ENCODE measurements at places on chromosomes 5 and 9.

- DNase-seq, result no peak
These were observed 49.6 kb upstream of the ADRB2 start for GRCh38 chr5:148776780-148777179.

GRCh38 chr9:105503881-105504280, 54.0 kb upstream of the FKTN start:
- DNase-seq, result no peak

DNA sequence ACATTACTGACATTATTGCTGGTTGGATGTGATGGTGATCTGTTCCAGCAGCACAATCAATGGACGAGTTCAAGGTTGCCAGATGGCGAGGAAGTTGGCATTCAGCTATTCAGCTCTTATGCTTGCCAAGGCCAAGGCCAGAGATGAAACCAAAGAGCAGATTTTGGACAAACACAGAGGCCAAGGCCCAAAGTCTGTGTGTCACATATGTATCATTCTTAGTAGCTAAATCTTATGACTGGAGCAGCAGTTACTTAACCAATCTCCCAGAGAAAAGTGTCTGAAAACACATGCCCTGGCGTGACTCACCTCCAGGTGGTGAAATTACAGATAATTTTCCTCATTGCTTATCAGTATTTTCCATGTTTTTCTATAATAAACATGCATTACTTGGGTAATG, 189.0 kb upstream of the EGFLAM start:
- no peak for DNase-seq

GRCh38 chr5:92805446-92805845, 775.6 kb downstream of the NR2F1-AS1 start:
- DNase-seq, result no peak

DNA sequence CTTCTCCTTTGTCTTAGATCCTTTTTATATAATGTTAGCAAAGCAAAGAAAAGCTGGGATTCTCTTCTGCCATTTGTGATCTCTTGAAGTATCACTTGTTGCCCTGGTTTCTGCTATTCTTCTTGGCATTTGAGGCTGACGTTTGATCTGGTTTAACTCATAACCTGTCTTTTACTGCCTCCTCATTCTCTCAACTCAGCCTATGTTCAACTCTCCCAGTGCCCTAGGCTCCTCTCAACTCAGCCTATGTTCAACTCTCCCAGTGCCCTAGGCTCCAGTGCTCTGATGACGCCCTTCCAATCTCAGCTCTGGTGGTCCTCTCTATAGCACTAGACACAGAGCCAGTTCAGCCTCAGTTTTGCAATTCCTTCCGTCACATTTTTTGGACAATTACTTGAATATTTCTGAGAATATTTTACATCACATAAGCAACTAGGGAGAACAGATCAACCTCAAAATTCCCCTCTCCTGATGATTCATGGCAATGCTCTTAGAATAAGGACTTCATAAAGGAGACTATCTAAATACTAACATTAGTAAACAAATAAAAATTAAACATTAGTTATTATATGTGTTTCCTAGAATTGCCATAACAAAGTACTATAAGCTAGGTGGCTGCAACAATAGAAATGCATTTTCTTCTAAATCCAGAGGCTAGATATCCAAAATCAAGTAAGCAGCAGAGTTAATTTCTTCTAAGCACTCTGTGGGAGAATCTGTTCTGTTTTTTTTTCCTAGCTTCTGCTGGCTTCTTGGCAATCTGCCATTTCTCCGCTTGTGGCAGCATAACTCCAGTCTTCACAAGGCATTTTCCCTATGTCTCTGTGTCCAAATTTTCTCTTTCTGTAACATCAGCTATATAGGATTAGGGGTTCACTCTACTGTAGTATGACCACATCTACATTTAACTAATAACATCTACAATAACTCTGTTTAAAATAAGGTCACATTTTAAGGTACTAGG, 662.1 kb upstream of the FTMT start:
- DNase-seq, result peak; percentile 6

GRCh38 chr9:137757613-137758029, 120.0 kb upstream of the CACNA1B start:
- DNase-seq, result no peak

- DNase-seq, result no peak
These were observed 45.2 kb downstream of the FGD3 start for GRCh38 chr9:92992549-92992948.

- DNase-seq, result no peak
These were observed 60.1 kb downstream of the PTPDC1 start for GRCh38 chr9:94144394-94144793.

DNA sequence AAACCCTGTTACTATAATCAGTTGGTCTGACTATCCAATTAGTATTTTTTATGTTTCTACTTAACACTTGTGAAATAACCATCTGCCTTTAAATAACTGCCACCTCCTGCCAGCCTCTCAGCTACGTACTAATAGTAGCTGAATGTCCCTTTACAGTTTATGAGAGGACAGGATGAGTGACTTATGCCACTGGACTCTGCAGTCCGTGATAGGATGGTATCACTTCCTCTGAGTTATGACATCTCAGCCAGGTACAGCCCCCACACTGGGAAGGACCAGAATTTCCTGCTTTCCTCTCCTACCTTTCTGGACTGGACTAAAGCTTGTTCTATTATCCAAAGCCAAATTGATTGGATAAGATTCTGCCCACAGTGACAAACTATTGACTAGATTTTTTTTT, 102.9 kb downstream of the ZFAND5 start:
- no peak for DNase-seq

DNA sequence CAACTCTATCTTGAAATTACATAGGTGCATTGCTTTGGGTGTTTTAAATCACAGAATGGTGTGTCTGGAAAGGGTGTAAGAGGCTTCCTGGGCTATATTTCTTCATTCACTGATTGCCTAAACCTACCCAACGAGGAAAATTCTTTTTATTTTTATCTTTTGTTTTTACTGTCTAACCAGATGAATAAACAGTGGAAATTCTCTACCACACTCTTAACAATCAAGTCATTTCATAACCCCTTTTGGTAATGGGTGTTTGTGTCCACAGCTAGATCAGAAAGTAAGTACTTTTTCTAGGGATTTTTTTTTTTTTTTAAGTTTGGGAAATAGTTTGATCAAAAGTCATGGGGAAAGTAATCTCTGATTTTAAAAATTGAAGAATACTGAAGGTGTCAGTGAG, 27.6 kb upstream of the C5orf47 start:
- DNase-seq, result no peak

DNA sequence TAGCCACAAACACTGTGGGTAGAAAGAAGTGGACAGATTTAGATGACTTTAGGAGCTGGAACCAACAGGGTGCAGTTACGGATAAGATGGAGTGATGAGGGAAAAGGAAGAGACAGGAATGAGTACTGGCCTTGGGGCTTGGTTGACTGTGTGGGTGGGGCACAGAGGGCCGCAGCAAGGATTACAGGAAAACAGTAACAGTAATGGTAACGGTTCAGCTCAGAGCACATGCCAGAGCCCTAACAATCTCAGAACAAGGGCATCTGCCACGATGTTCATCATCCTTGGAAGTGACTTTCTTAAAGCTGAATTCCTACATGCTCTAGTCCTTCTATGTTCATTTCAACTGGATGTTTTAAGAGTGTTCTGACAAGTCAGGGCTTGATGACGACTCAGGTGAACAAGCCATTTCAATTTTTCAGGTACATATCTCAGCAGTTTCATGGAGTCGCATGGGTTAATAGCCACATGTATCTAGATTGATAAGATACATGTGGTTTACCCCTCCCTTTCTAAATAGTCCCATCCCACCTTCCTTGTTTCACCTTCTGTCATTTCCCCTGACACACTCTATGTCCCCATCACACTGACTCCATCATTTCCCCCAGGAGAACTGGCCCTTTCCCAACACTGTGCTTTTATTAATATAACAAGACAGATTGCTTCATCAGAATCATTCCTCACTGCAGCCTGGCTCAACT, 65.0 kb downstream of the CEMIP2 start:
- DNase-seq, result no peak

GRCh38 chr5:143413958-143414669, 10.6 kb upstream of the NR3C1 start:
- DNase-seq, result no peak

DNA sequence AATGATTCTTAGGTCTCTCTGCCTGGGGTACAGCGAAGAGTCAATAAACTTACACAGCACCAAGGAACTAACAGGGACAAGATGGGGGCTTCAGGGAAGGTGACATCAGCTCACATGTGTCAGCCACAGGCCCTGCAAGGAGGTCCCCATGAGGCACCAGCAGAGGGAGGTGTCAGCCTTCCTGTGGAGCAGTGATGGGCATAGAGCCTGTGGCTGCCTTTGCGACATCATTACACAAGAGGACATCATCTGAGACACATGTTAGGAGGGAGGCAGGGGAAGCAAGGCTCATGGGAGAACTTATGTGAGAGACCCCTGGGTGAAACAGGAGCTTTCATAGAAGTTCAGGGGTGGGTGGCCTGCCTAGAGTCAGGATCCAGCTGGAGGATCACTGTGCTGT, 389.6 kb downstream of the SEMA5A start:
- no peak for DNase-seq

DNA sequence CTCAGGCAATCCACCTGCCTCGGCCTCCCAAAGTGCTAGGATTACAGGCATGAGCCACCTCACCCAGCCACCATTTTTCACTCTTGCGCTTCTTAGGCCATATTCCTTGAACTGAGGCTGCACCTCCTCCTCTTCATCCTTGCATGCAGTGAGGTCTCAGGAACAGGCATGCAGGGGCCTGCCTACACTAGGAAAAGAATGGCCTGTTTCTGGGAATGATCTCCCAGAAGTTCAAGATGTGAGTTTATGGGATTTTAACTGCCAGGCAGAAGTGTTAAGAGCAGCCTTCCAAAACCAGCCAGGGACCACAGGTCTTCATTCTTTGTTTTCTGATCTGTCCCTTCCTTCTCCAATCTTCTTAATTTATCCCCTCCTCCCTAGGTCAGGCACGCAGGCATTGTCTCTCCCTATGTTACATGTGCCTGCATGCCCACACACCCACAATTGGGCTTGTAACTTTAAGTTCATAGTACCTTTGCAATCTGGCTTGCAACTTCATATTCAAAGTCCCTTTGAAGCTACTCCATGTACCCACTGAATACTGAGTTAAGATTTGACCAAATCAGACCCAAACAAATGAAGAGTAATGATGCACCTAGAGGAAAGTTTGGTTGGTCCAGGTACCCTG, 10.5 kb upstream of the HSPA4 start:
- DNase-seq, result no peak

DNA sequence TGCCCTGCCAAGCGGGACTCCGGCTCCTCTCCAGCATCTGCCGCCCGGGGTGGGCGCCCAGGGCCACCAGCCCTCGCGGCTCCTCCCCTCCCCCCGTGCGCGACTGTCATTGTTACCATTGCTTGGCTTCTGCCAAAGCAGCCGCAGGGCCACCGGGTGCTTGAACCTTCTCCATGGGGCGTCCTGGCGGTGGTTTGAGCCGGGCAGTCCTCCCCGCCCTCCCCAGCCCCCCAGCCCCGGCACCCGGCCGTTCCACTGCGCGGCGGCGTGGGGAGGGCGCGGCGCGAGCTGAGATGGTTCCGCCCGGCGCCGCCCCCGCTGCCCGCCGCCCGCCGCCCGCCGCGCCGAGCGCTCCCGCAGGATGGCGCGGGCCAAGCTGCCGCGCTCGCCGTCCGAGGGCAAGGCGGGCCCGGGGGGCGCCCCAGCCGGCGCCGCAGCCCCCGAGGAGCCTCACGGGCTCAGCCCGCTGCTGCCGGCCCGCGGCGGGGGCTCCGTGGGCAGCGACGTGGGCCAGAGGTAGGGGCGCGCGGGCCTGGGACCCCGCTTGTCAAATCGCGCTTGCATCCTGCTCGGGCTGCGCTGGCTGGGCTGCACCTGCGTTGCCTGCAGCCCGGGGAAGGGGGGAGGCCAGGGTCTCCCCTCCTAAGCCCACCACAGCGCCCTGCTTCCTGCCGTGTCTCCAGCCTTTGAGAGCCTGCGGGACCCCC, 34.4 kb downstream of the KCNT1 start:
- no peak for DNase-seq

DNA sequence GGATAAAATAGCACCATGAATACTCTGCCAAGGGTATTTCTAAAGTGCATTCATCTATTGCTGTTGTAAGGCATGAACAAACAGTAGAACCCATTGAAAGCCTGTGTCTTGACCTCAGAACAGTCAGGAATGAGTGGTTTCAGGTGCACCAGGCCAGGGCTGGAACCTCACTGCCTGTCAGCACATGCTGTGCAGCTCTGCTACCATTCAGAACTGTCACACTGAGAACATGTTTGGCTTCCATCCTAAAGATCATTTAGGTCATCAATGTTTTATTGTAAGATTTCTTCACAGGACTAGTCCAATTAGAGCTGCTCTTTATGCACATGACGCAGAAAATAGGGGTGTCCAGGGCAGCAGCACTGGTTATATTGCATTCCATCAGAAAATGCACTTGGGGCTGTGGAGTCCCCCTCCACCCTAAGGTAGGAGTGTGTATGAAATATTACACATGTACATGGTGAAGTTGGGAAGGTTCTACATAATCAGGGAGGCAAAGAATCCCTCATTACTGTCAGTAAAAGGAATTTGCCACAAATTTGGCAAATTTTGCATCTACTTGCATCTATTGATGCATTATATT, 408.0 kb downstream of the CTNND2 start:
- DNase-seq, result no peak

- DNase-seq, result peak; percentile 25
These were observed 77.5 kb downstream of the RXRA start for GRCh38 chr9:134403682-134404301.

- no peak for DNase-seq
These were observed 245.3 kb downstream of the ENC1 start for GRCh38 chr5:74394916-74395880.

GRCh38 chr9:91187311-91187964, 174.3 kb downstream of the AUH start:
- DNase-seq, result no peak

DNA sequence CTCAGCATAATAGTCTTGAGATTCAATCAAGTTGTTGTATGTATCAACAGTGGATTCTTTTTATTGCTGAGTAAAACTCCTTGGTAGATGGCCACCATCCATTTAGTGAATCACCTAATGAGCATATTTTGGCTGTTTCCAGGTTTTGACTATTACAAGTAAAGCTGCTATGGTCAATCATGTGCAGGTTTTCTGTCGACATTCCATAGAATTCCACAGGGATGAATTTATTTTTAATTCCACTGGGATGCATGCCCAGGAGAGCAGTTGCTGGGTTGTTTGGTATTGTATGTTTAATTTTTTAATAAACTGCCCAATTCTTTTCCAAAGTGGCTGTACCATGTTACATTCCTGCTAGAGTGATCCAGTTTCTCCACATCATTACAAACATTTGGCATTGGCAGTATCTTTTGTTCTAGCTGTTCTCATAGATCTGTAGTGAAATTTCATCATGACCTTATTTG, 10.5 kb upstream of the S1PR3 start:
- no peak for DNase-seq

GRCh38 chr9:71683598-71684235, 84.6 kb downstream of the CEMIP2 start:
- DNase-seq, result peak; percentile 37

DNA sequence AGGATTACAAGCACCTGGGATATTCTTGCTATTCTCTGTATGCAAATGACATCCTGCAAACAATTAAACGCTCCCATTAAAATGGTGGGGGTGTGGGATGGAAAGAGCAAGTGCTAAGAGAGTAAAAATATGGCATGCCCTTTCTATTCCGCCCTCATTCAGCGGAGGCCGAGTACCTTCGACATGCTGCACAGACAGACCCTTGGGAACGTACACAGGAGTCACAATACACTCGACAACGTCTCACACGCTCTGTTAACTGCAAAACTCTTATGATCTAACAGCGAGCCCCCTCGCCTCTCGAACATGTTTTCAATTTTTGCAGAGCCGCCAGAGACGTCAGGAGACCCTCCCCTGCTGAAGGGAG, 322.2 kb downstream of the CEMIP2 start:
- no peak for DNase-seq

GRCh38 chr5:154286557-154286956, 96.0 kb downstream of the GALNT10 start:
- no peak for DNase-seq

Data from NCI-H1694 (cell line).